NT2/D1 (cell line): ENCODE measurements at places on chromosomes 1 and 21.

DNA sequence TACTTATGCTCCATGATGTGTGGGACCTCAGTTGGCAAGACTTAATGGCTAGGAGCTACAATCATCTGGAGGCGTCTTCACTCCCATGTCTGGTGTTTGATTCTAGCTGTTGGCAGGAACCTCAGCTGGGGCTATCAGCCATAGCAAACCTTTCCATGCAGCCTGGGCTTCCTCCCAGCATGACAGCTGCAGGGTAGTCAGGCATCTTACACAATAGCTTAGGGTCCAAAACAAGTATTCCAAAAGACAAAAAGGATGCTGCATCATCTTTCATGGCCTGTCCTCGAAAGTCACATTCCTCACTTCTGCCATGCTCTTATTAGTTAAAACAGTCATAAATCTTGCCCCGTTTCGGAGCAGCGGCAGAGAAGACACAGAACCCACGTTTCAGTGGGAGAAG, 90.9 kb downstream of the LRRC8C start:
- no peak for DNase-seq

DNA sequence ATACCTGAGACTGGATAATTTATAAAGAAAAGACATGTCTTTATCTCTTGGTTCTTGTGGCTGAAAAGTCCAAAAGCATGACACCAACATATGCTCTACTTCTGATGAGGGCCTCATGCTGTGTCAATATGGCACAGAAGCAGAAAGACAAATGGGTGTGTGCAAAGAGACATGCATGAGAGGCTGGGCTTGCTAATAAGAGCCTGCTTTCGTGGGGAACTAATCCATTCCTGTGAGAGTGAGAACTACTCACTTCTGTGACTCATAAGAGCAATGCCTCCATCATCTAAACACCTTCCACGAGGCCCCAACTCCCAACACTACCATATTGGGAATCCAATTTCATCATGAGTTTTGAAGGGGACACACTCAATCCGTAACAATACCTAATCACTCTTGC, 340.0 kb upstream of the DUSP10 start:
- DNase-seq = no peak

- DNase-seq = no peak
These were observed 119.3 kb upstream of the ZC3H12A start for GRCh38 chr1:37354876-37355650.

DNA sequence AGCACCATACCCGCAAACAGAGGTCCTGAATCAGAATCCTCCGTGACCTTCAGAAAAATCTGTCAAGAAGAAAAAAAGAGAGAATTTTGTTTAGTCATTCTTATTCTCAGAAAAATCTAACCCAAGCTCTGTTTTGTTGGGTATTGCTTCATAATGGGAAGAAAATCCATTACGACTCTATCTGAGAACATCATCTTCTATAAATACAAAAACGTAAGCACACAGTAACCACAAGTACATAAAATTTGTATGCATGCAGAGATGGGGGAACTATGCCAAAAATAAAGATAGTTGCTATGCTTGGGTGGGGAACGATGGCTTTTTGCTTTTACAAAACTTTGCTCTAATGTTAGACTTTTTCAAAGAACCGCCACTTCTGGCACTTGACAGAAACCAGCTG, 84.2 kb downstream of the ABCA4 start:
- no peak for DNase-seq

- DNase-seq = no peak
These were observed 59.3 kb downstream of the NKAIN1 start for GRCh38 chr1:31180338-31180737.

GRCh38 chr1:87150143-87150542, 178.5 kb upstream of the LMO4 start:
- no peak for DNase-seq

GRCh38 chr1:242139442-242139841, 140.5 kb upstream of the MAP1LC3C start:
- DNase-seq = no peak

DNA sequence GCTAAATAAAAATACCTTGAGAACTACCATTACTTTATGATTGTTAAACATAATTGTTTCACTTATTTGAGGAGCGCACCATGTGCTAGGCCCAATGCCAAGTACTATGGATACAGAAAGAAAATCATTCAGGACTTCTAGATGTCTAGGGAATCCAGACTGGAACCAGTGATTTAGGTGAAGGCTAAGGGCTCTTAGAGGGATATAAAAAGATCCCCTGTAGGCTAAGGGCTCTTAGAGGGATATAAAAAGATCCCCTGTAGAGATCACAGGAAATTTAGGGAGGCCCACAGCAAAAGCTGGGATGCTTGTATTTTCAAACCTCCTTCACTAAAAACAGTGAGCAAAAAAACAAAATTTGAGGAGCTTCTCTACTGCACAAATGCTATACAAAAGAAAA, 6.7 kb downstream of the TOR1AIP2 start:
- DNase-seq = no peak

DNA sequence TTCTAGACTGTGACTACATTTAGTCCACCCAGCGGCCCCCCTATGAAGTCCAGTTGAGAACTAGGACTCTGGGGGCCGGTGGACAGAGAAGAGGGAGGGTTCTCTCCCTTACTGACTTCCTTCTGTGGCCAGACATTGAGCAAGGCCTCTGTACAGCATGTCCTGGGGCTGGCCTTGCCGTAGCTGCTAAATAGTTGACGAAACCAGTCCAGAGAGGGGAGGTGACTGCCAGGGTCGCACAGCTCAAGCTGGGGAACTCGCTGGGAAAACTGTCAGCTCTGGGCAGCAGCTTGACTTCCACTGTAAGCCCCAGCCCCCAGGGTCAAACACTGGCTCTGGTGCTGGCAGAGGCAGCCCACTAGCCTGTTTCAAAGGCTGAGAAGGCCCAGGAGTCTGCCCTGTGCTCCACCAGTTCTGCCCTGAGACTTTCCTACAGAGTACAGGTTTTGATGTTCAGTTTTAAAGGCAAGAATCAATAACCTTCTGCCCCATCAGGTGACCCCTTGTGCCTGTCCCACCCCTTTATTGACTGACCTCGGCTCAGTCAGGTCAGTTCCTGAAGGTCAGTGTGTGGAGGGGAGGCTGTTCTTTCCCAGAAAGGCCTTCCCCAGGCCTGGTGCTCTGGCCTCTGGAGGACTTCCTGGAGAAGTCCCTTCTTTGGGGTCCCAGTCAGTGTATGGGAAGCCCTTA, 14.1 kb downstream of the PCSK9 start:
- DNase-seq = no peak

- DNase-seq = no peak
These were observed 9.2 kb downstream of the CSMD2 start for GRCh38 chr1:34155860-34156259.

- DNase-seq = no peak
These were observed 429.6 kb downstream of the HLX start for GRCh38 chr1:221308534-221309511.

DNA sequence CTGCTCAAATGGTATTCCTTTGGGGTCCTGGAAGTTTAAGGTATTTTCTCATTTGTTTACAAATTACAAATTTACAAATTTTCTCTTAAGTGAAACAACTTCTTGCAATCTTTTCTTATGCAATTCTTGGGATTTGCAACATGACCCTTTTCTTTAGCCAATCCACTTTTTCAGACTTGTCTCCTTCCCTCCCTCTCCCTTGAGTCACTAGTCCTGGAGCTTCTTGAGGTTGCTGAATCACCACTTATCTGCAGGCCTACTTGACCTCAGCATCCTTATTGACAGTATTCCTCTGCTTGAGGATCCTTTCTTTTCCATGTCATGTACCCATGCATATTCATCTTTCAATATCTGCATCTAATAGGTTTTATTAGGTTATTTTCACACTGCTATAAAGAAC, 302.8 kb upstream of the ADAMTS5 start:
- DNase-seq = peak; percentile 9

- peak; percentile 36 for DNase-seq
These were observed 50.9 kb upstream of the NR5A2 start for GRCh38 chr1:199976496-199977144.

- peak; percentile 88 for DNase-seq
These were observed 2.6 kb upstream of the IFI44L start for GRCh38 chr1:78617615-78618026.

- no peak for DNase-seq
These were observed 16.5 kb downstream of the BACH1 start for GRCh38 chr21:29315131-29315749.

DNA sequence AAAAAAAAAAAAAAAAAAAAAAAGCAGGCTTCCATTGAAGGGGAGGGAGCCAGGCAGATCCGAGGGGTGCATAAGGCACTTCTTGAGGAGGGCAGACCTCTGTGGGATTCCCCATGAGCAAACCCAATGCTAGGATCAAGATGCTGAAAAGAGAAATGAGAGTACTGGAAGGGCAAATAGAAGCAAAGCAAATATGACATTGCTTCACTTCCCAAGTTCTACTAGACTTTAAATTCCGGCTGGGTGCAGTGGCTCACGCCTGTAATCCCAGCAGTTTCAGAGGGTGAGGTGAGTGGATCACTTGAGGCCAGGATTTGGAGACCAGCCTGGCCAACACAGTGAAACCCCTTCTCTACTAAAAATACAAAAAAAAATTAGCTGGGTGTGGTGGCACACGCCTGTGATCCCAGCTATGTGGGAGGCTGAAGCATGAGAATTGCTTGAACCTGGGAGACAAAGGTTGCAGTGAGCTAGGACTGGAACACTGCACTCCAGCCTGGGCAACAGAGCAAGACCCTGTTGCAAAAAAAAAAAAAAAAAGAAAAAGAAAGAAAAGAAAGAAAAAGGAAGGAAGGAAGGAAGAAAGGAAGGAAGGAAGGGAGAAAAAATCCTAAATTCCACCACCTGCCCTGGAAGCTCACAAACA, 23.1 kb upstream of the PALMD start:
- DNase-seq = no peak

DNA sequence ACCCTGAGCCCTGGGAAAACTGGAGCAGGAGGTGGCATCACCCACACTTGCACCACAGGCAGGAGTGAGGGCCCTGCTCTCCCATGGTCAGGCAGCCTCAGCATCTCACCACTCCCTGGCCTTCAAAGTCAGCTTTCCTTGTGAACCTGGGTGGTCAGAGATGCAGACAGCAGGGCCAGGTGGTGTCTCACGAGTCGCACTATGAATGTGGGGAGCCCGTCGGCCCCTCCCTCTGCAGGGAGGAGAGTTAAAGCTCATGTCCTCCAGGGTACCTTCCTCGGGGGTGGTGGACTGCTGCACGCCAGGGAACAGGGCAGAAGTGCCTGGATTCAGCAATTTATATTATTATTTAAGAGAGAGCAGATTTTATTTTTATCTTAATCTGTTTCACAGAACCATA, 24.1 kb downstream of the ABCG1 start:
- DNase-seq = no peak

DNA sequence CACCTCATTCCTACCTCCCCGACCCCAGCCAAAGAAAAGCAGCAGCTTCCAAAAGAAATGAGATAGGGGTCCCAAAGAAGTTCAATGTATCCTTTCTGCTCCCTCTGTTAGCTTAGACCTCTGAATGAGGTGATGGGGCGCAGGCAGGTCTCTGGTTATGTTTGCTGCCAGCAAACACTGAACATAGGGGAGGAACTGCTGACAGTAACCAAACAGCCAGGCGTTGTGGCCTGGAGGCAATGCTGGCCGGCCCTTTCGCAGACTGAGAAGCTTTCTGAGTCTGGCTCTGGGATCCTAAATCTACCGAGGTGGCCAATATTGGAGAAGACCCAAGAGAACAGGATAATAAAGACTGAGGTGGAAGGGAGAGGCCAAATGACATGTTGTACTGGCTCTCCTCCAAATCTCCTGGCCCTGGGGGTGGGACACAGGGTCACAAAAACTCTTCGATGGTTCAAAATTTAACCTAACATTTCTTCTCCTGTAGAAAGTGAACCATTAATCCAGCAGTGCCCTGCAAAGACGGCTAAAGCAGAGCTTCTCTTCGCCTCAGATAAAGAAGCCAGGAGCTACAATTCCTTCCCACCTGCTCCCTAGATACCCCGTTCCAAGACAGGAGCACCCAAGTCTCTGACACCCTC, 19.6 kb downstream of the SSR2 start:
- DNase-seq = no peak

GRCh38 chr1:101235696-101236515, 913 bp upstream of the S1PR1 start:
- DNase-seq = no peak

GRCh38 chr1:214280386-214281020, 456 bp upstream of the SMYD2 start:
- no peak for DNase-seq

- DNase-seq = no peak
These were observed 104.8 kb upstream of the WNT4 start for GRCh38 chr1:22247527-22248245.

- peak; percentile 8 for DNase-seq
These were observed 2.1 kb upstream of the IPO9 start for GRCh38 chr1:201826830-201827229.

GRCh38 chr1:91724231-91724630, 161.7 kb downstream of the TGFBR3 start:
- no peak for DNase-seq

DNA sequence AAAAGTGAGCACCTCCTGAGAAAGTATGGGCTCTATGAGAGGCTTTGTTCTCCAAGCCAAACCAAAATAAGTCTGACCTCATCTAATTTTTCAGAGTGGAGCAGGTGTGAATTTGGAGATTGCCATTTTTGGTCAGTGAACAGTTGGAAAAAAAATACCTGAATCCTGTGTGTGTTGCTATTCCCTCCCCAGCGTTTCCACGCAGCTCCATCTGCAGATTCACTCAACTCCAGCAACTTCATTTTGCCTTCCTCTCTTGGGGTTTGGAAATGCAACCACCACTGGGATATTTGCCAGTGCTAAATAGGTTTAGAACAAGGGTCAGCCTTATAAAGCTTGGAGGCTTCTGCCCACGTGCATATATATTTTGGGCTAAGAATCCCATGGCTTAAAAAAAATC, 11.2 kb downstream of the CASQ2 start:
- DNase-seq = no peak

GRCh38 chr1:195188821-195189220, 1419.4 kb downstream of the KCNT2 start:
- DNase-seq = no peak

DNA sequence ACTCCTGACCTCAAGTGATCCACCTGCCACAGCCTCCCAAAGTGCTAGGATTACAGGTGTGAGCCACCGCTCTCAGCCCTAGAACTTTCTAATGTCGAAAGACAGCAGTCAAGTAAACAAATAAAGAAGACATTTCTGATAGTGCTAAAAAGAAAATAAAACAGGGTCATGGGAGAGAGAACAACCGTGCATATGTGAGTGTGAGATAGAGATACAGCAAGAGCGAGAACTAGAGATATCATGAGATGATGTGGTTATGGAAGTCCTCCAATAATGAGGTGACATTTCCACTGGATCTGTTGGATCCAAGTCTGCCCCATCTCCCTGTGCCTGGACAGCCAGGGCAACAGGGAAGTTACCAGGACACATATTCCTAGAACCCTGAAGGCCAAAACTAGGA, 4.6 kb upstream of the TENT5B start:
- DNase-seq = no peak
